GM04504 (cell line): ENCODE measurements at places on chromosomes 5 and 9.
A peak's percentile ranks its signal among the peaks of the same experiment; 100 is the strongest.

GRCh38 chr5:121573721-121574382 is 277.8 kb upstream of the FTMT start:
- no peak for DNase-seq

- no peak for DNase-seq
Observed at GRCh38 chr5:122458278-122458872, 146.3 kb downstream of the SNCAIP start.

GRCh38 chr9:71765693-71766092 is 2.6 kb downstream of the CEMIP2 start:
- DNase-seq = no peak

- no peak for DNase-seq
Observed at GRCh38 chr5:126732716-126733115, 44.2 kb upstream of the LMNB1 start.

GRCh38 chr5:53194086-53194485 is 84.5 kb upstream of the MOCS2 start:
- DNase-seq = no peak

DNA sequence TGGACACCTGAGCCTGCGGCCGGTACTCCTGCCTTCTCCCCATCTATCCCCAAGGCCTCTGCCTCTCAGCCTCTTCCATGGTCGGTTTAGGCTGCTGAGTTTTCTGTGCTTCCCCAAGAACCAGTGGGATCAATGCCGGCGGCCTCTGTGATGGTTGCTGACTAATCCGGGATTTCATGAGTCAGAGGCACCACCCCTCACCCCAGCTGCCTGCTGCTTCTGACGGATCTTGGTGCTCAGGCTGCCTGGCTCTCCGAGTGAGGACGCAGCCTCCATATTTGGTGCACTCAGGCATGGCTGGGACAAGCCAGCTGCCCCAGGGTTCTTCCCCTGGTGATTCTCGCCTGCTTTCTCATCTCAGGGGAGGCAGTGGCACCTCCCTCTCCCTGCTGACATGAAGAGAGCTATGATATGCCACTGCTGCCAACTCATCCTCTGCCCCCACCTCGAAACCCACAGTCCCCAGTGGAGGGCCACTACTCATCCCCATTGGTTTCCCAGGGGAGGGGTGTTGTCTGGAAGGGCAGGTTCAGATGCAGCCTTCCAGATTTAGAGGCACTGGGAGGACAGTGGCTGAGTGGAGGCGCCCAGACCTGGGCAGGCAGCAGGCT is 3.3 kb upstream of the MAN1B1 start:
- peak; percentile 92 for DNase-seq
